ENCODE measurements at places on chromosomes 3 and 15.

DNA sequence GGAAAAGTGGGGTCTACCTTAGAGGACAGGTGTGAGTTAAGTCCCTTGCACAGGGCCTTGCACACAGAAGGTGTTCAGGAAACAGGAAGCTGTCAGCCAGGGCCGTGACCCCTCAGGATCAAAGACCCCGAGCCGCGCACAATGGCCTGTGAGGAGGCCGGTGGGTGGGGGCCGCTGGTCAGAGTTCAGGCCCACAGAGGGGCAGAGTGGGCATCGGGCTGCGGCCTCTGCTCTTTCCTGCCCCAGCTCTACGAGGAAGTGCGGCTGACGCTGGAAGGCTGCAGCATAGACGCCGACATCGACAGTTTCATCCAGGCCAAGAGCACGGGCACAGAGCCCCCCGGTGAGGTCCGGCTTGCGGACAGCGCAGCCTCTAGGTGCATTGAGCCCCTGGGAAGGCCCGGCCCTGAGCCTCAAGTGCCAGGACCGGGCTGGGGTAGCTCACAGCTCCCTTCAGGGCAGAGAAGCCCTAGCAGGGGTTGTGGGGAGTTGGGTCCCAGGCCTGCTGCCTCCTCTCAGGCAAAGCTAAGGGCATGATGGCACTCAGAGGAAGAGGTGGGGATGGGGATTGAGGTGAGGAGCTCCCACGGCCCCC, 37.2 kb downstream of the PSTPIP1 start:
- ATAC-seq: no peak

DNA sequence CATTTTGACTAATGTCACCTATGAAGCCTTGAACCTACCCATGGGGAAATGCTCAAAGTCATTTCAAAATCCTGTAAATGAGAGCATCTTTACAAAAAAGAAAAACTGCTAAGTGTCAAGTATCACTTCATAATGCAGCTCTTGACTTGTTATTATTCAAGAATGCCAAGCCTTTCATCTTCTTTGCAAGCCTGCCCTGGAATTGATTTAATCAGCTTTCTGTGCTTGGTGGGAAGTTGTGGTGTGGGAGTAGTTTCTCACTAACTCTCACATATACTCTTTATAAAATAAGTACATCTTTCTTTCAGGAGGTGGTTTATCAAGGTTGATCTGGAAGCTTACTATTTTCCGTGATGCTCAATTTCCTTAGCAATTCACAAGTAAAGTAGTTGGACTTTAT, 43.6 kb downstream of the RYR3 start:
- ATAC-seq: no peak

DNA sequence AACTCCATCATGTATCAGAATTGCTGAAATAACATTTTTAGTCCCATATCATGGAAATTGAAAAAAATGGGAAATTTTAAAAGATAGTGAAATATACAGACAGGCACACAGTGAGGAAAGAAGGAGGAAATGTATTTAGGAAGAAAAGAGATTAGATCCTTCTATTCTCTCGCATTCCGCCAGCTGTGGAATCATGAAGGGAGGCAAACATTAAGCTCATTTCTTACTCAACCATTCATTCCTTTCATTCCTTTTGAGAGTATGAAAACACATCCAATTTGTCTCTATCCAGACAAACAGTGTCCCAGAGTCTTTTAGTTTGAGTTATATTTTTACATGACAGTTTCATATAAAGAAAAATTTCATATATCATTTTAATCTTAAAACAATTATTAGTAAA, 52.5 kb upstream of the KCNMB2 start:
- ATAC-seq: no peak

- no peak for ATAC-seq
These were observed 7.5 kb downstream of the GNB5 start for GRCh38 chr15:52183562-52184173.

- no peak for ATAC-seq
These were observed 242.2 kb upstream of the ZPLD1 start for GRCh38 chr3:102192575-102192974.

- no peak for ATAC-seq
These were observed 40.7 kb downstream of the VGLL4 start for GRCh38 chr3:11602886-11603527.

DNA sequence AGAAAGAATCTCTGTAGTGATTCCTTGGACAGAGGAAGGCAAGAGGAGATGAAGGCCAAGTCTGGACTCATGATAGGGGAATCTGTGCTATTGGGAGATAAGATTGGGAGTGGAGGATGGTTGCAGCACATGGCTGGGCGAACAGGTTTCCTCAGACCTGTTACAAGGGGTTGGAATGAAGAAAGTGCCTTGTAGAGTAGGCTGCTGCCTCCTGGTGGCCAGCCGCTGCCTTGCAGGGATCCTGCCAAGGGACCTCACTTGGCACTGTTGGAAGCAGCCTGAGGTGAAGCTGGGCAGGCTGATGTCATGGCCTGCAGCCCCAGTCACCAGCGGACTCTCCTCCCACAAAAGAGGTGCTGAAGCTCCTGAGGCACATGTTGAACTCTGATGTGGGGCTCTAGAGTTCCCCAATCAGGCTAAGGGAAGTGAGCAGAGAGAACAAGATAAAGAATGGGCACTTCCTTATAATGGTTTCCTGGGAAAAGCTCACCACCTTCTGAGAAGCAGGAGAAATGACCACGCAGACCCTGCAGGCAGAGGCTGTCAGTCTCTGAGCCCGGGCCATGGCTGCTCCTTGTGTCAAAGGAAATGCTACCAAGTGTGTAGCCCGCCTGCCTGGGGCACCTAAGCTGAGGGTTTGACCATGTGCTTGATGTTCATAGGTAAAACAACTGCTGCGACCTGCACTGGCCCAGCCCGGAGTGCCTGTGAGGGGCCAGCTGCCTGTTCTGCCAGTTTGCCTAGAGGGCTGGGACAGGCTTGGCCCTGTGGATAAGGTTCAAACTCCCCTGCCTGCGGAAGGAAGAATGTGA, 1.6 kb upstream of the TEX264 start:
- peak; percentile 47 for ATAC-seq

DNA sequence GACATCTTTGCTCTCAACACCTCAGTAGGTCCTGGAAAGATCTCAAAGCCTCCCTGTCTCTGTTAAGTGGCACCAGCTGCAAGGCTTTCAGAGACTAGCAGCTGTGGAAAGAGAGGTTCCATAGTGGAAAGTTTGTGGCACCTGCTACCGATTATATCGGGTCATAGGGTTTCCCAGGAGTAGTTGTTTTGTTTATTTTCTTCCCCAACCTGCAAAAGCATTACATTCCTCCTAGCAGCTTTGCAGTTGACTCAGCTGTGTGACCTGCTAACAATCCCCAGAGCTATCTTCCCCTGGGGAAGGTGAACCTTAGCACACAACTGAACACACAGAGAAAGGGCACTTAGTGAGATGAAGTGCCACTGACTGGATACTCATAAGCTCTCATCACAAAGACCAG, 598.9 kb upstream of the GRM7 start:
- ATAC-seq: no peak

DNA sequence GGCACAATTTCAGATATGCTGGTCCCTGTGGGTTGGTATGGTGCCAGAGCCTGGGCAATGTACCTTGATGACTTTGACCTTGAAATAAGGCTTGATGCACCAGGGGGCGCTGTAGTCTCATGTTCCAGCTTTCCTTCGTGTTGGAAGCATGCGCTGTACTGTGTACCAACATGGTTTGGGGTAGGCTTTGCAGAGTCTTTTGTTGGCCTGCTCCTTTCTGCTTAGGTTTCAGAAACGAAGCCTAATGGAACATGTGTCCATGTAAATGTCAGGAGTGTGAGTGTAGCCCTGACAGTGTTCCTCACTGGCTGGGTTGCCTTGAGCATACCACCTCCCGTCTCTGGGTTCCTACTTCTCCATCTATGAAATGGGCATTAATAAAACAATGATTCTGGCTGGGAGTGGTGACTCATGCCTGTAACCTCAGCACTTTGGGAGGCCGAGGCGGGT, 3.6 kb upstream of the CCR4 start:
- ATAC-seq: peak; percentile 60

DNA sequence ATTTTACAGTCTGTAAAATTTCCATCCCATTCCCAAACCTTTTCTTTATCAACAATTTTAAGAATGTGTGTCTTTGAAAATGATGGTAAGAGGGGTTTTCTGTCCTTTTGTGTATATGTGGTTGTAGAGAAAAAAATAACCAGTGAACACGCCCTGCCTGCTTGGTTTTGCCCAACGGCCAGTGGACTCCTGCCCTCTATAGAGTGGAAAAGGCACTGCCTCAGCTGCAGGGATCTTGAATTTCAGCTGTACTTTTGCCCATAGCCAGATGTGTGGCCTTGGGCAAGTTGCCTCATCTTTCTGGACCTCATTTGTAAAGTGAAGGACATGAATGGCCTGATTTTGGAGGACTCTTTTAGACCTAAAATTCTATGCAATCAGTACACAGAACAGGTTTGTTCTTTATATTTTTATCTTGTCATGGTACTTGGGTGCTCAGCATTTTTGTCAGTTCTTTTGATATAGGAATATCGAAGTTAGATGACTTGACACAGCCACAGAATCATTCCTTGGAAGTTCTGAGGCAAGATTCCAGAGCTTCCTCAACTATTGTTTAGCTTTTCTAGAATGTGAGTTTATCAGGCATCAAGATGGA, 81.0 kb downstream of the CLDN11 start:
- no peak for ATAC-seq

GRCh38 chr3:142608631-142609030, 12.4 kb downstream of the PLS1 start:
- ATAC-seq: no peak

- ATAC-seq: no peak
These were observed 47.4 kb downstream of the CLDN18 start for GRCh38 chr3:138057384-138057783.

DNA sequence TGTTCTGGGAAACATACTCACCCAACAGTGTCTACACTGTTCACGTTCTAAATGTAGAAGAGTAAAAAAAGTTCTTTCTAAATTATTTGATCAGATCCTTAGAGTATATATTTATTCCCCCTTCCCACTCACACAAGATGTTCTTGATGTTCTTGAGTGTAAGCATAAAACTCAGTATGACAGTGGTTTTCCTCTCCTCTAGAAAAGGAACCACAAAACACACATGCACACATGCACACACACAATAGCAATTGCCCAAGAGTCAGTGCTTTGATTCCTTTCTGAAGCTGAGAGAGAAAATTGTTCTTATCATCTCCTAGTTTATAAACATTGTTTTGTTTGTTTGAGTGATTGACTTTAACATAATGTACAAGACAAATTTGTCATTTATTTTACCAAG, 123.2 kb upstream of the PHLDB2 start:
- no peak for ATAC-seq

GRCh38 chr3:4332574-4332973, 29.4 kb downstream of the SETMAR start:
- no peak for ATAC-seq

DNA sequence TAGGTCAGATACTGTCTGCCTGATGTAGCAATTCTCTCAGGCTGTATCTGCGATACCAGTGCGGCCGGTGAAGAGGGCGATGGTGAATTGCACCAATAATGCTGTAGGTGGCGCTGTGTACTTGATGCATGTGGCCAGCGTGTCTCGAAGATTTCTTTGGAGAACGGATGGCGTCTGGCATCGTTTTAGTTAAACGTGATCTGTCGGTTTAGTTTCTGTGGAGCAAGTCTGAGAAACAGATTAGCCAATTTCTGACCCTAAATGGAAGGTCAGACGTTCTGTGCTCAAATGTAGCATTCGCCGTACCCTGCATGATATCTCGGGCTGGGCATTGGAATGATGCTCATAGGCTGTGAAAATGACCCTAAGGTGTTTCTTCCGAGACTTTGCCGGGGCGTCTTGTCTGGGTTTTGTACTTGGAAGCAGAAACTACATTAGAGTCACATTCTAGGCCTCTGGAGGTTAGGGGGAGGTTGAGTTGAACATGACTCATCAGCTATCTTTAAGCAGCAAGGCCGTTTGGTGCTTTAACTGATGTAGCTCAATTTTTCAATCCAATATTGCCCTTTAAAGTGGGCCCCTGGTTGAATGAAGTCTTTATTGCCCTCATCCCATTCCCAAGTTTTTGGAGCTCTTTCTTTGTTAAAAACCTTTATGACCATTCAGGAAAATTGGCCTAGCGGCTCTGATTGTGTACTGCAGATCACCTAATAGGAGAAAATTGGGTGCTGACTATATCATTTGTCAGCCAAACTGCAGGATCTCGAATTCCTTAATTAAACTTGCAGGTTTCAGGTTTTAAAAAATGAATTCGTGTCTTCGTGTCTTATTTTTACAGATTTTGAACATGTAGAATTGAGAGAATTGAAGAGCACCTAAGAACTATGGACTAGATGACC, 80.0 kb downstream of the SQOR start:
- no peak for ATAC-seq

GRCh38 chr3:60048447-60048848, 998.6 kb upstream of the CFAP20DC start:
- ATAC-seq: no peak

Data from gastroesophageal sphincter (tissue), 4 donors.